SK-N-SH (cell line): ENCODE measurements at places on chromosomes 5 and 9.

DNA sequence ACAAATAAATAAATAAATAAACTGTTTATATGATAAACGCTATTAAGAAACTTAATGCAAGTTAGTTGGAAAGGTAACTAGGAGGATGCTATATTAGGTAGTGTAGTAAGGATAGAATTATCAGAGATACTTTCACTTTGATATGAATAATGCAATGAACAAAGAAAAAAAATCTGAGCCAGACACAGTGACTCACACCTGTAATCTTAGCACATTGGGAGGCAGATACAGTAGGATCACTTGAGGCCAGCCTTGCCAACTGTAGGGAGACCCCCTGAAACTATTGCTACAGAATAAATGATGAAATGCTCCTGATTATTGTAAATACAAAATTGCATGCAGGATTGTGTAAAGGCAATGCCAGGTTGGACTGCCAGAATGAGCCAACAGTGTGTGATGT, 109.2 kb downstream of the ANXA2R start:
- no peak for DNase-seq

- DNase-seq = no peak
Measured at GRCh38 chr5:135103575-135103853, 69.5 kb upstream of the PITX1 start.

DNA sequence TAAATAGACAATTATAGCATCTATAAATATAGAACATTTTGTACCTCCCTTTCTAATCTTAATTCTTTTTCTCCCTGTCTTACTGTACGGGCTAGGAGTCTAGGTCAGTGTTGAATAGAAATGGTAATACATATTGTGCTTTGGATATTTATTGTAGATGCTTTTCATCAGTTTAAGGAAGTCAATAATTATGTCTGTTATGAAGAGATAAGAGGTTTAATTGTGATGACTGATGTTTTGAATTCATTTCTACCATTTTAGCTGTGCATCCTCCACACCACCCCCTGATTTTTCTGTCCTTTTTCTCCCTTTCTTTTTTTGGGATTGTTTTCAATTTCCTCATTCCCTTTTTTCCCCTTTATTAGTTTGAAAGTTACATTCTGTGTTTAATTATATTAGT, 95.8 kb downstream of the DOCK2 start:
- no peak for DNase-seq

DNA sequence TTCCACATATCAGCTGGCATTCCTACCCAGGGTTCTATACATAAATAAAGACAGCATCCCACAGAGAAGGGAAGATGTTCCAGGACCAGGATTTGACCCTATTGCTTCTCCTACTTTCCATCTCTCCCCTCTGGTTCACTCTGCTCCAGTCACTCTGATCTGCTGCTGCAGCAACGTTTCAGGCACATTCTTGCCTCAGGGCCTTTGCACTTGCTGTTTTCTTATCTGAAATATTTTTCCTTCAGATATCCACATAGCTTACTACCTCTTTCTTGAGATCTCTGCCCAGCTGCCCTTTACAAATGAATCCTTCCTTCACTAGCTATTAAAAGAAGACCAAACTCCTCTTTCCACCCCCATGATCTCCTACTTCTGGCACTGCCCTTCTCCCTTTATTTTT, 204.5 kb downstream of the SPOCK1 start:
- no peak for DNase-seq

GRCh38 chr5:149012350-149012749, 50.5 kb downstream of the SH3TC2 start:
- DNase-seq = no peak

GRCh38 chr5:67100301-67100700, 96.3 kb downstream of the CD180 start:
- DNase-seq = no peak

DNA sequence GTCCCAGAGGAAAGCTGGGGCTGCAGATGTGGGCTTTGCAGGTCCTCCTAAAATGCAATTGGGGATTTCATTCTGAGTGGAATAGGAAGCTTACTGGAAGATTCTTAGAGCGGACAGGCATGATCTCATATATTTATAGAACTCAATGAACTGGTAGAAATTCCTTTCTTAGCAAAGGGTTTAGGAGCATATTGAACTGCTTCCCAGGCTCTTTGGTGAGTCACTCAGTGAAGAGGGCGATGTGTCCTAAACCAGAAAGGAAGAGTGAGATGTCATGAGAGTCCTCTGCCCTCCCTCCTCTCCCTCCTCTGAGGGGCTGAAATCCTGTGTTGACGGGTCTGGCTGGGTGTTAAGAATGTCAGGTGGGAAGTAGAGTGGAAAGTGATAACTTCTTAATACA, 26.3 kb upstream of the SEMA6A start:
- no peak for DNase-seq

- DNase-seq = no peak
Measured at GRCh38 chr9:92295827-92296258, 2.3 kb upstream of the IARS1 start.

DNA sequence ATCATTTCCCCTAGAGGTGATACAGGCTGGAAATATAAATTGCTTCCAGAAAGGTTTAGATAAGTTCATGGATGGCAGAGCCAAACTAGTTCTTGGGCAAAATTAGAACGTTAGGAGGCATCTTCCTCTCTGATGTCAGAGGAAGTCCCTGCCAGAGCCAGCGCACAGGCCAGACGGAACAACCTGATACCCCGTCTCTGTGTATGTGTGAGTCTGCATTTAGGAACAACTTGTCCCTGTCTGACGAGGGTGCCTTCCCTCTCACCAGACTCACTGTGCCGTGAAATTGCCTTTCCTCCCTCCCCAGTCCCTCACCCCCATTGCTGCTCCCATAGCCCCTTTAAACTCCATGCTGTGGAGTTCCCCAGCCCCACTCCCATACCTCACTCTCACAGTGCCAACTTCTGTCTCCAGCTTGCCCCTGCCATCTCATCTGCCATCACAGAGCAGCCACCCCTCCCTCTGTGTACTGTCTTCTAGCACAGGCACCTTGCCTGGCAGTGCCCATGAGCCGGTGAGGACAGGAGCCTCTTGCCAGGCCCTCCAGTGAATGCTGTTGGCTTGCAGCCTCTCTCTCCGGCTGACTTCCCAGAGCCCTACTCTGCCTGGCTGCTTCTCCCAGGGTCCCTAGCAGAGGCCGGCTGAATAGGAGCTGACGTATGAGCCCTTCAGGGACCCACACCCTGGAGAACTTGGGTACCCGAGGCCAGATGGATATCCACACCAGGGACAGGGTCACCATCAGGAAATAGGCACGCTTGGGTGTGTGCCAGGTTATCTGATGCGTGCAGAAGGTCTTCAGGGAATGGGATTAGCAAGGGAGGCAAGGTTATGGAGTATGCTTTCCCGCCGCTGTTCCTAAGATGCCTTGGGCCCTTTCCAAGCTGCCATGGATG, 26.7 kb downstream of the UNC5A start:
- no peak for DNase-seq
